ENCODE measurements at places on chromosomes 3 and 15. TPM values are rescaled to one million over a fixed set of nuclear protein-coding genes. Genes with fewer than 3 reads are reported as not detected.

The ZPLD1 gene
- 0.22 TPM for polyA plus RNA-seq

The ABI3BP gene
- polyA plus RNA-seq, result 75.9 TPM

The STRIT1 gene
- polyA plus RNA-seq, result 0.97 TPM

The PLS1 gene
- polyA plus RNA-seq, result 44.2 TPM

The SEMA6D gene
- 63.7 TPM for polyA plus RNA-seq

DNA sequence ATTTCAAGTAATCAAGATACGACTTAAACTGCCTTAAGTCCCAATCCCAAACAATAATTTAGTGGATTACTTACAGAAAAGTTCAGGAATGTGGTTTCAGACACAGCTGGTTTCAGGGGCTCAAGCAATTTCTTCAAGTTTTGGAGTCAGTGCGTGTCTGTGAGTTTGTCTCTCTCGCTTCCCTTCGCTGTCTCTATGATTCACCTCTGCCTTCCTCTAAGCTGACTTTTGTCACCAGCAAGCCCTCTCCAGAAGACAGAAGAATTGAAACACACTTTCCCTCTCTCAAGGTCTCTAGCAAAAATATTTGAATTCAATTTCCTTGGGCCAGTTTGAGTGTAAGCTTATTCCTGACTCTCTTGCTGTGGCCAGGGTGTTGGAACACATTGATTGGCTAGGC, 392.4 kb downstream of the EDEM1 start:
- DNase-seq, result no peak

GRCh38 chr3:190574473-190574872, 60.6 kb downstream of the IL1RAP start:
- no peak for DNase-seq

GRCh38 chr3:110430146-110430545, 641.5 kb upstream of the NECTIN3 start:
- no peak for DNase-seq
